Stimulated activated CD4-positive, alpha-beta T cell treated with anti-CD3 and anti-CD28 coated beads, Interleukin-2, amount 100 ng/mL, for 4 hours (primary cell): ENCODE measurements at places on chromosomes 1 and 21.

- no peak for DNase-seq
Observed at GRCh38 chr1:159949981-159950381, 4.1 kb downstream of the SLAMF9 start.

DNA sequence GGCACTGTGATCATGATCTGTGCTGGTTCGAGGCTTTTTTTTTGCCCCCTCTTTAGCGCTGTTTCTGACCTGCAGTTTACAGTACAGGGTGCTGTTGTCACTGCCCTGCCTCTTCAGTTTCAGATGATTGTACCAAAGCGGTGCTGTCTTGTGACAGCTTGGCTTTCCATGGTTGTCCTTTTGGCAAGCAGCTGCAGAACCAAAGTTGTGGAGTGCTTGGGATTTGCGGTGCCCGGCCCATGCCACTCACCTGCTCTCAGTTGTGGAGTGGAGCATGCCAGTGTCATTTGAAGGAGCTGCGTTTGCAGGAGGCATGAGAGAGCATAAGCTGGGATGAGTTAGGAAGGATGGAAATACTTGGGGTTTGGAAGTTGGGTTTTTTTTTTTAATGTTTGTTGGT, 48.4 kb downstream of the DOP1B start:
- no peak for DNase-seq

DNA sequence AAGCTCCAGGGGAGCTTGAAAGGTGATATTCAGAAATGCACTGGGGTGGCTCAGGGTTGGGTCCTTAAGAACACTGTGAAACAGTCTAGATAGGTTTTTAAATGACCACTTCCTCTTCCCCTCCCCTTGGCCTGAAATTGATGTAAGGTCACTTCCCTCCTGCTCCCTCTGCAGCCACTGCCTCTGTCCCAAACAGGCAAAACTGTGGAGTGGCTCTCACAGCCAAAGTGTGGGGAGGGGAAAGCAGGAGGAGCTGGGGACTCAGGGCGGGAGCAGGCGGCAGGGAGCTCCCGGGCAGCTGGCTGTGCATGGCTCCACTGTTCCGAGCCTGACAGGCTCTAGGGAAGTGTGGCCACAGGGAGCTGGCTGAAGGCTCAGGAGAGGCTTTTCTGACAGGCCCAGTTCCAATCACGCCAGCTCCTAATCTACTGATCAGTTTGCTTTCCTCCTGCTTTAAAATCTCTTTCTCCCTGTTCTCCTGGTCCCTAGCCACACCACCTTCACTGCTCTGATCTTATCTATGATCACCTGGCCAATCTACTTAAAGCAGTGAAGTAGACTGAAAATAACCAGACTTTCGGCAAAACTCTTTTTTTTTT, 5.1 kb upstream of the CSRP1 start:
- DNase-seq, result no peak

- DNase-seq, result peak; percentile 76
Observed at GRCh38 chr1:40818264-40818961, 34.8 kb downstream of the KCNQ4 start.

DNA sequence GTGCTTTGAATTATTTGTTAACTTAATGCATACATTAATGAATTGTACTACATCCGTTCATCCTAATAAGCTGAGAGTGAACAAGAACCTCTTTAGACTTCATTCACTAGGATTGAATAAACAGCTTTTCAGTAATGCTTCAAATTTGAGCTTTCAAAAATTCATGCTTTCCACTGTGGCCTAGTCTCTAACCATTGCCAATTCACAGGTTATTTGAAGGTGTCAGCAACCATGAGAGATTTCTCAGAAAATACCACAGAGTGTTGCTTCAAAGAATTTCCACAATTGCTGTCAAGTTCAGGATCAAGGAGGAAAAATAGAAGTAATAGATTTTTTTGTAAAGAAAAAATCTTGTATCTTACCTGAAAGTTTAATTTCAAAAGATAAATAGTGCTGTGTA, 72.7 kb downstream of the AK5 start:
- DNase-seq, result no peak

DNA sequence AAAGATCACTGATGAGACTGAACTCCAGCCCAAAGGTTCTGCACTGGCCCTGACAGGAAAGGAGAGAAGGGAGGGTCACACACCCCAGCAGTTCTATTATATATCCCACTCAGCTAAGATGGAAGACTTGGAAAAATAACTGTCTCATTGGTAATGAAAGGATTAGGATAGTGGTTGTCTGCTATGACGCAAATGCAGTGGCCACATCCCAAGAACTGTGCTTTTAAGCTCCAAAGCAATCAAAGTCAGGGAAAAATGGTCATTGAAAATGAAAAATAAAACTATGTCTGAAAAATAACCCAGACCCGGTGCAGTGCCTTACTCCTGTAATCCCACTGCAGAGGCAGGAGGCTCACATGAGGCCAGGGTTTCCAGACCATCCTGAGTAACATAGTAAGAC, 31.0 kb downstream of the PSMG1 start:
- no peak for DNase-seq

DNA sequence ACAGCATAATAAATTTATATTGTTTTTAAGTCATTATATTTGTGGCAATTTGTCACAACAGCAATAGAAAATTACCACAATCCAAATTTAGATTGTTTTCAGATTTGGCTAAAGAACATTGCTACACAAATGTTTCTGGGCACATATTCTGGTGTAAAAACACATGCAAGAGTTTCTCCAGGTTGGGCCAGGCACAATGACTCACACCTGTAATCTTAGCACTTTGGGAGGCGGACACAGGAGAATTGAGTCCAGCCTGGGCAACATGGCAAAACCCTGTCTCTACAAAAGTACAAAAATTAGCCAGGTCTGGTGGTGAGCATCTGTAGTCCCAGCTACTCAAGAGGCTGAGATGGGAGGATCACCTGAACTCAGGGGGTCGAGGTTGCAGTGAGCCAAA, 8.4 kb downstream of the ERO1B start:
- no peak for DNase-seq

GRCh38 chr1:180278596-180279395, 48.7 kb downstream of the LHX4 start:
- no peak for DNase-seq

DNA sequence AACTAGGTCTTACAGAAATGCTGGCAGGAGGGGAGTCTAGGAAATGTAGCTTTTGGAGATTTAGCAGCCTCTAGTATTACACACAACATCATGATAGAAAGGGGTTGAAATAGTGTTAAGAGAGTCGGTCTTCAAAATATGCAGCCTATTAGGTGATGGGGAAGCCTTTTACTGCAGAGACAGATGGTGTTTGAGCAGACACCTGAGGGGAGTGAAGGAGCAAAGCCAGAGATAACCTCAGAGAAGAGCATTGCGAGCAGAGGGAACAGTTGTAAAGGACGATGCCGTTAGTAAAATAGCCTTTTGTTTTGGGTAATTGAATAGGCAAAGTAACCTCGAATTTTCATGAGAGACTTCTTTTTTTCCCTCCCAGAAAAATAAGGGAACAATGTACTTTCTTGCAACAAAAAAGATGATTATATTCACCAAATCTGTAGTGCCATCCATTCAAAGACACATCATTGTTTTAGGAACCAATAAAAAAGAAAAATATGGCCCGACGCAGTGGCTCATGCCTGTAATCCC, 66.3 kb upstream of the KIF1B start:
- no peak for DNase-seq

DNA sequence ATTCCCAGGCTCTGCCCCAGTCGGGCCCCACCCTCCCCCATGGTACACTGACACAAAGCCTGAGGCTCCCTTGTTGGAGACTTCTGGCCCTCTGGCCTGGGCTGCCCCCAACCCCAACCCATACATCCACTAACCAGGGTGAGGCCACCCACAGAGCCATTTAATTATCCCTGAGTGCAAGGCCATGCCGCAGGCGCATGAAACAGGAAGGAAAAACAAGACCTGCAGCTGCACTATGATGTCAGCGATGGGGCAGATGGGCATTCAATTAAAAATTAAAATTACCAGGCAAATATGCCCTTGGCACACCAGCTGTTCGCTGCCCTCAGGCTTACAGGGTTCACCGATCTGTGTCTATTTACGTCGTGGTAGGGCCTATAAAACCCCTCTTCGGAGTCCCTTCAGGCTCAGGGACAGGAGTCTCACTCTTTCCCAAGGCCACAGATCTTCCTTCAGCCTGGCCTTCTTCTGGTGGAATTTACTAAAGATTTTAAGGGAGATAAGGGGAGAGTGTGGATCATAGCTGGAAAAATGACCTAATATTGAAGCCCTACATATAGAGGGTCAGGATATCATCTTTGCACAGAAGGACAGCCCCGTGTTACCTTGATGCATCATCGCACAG, 29.6 kb upstream of the RGS16 start:
- DNase-seq, result no peak

DNA sequence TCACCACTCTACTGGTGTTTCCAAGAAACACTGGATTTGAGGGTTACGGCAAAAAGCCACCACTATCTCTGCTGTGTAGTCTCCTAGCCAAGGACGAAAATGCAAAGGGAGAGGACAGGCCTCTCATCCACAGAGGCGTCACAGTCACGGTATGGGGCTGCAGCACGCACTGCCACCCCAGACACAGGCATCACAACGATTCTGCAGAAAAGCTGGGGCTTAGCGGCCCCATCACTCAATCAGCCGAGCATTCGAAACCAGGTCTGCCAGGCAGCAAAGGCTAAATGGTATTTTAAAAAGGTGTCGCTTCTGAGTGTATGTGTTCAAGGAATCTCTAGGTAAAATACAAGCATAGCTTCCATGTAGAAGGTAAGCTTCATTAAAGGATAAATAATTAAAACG, 1.4 kb downstream of the RIPK4 start:
- DNase-seq, result no peak

DNA sequence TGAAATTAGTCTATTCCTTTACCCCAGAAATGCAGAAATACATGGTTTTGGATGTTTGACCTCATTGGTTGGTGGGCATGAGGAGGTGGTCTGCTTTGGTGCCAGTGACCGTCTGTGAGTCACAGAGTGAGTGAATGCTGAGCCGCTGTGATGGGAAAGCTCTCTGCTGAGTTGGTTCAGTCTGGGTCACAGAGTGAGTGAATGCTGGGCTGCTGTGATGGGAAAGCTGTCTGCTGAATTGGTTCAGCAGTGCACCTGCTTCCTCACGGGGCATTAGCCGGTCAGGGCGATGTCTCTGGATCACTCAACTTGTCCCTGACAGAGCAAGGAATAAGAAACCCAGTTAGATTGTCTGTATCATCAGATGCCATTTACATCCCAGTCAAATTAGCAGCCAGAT, 40.8 kb downstream of the ADARB1 start:
- DNase-seq, result no peak

GRCh38 chr1:172002725-172003345, 161.5 kb downstream of the DNM3 start:
- DNase-seq, result peak; percentile 9

DNA sequence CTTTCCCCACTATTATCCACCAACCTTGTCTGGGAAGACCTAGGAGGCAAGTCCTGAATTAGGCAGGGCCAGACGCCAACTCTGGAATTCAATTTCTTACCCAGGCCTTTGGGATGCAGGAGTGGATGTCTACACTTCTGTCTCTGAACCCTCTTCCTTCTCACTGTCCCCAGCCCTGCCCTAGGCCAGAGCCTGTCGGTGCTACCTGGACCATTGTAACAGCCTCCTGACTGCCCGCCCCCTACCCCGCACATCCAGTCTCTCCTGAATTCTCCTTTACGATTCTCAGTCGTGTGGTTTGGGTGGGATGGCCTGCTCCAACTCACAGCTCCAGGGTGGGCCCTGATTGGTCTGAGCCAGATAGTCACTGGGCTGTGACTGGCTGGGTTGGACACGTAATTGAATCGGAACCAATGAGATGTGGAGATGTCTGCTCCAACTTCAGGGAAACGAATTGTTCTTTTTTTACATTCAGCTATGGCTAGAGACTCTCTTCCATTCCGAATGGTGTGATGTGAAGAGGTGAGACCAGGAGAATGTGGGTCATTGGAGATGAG, 304.6 kb downstream of the PTPRU start:
- no peak for DNase-seq

- no peak for DNase-seq
Observed at GRCh38 chr1:8463144-8463927, 145.4 kb downstream of the SLC45A1 start.

DNA sequence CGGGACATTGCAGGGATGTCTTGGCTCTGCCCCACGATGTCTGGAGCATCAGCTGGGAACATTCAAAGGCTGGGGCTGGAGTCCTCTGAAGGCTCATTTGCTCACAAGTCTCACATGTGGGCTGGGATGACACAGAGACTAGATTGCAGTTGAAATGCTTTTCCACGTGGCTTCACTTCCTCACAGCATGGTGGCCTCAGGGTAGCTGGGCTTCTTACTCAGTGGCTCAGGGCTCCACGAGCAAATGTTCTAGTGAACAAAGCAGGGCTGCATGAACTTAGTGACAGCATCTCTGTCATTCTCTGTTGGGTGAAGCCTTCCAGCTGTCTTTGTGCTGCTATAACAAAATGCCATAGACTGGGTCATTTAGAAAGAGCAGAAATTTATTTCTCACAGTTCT, 247.0 kb upstream of the POU3F1 start:
- no peak for DNase-seq

DNA sequence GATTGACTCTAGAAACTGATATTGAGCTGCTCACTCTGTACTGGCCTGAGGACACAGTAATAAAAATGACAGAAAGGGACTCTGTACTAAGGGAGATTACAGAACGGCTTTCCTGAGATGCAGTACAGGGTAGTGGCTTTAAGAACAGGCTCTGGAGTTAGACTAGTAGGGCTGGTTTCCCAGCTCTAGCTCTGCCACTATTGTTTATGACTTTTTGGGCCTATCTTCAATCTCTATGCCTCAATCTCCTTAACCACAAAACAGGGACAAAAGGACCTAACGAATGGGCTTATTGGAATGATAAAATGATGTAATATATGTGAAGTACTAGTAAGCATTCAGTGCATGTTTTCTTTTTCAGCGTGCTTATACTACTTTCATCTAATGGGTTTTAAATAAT, 1.4 kb downstream of the DEPDC1 start:
- no peak for DNase-seq

DNA sequence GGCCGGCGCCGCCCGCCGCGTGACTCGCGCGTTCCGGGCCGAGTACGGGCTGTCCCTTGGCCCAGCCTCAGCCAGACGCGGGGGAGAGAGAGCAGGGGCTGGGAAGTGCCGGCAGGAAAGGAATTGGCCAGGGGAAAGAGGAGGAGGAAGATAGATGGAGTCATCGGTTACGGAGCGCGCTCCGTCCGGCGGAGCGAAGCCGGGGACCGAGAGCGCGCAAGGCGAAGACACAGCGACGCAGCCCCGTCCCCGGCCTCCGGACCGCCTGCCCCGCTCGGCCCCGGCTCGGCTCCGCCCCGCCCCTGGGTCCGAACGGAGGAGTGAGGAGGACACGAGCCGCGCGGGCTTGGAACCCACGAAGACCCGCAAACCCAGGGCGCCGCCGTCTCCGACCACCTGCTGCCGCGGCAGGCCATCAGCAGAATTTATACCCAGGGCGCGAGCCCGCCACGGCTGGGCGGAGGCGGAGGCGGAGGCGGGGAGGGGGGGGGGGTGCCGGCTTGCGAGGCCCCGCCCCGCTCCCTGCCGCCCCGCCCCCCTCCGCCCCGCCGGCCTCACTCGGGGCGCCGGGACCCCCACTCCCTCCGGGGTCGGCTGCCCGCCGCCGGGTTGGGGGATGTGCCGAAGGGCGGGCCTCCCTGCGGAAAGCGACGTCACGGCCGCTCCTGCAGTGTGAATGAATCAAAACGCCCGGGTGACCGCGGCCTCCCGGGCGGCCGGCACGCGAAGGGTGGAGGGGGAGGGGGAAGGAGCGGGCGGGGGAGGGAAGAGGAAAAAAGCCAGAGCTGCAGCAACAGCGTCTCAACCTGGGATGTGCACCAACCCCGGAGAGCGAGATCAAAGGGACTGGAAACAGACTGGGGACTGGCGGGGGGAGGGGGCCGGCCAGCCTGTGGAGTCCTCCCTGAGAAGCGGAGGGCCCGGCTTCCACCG, at the start of gene LHX4:
TSS of gene LHX4 (plus strand) at position 782 of the 933 bp plus-strand sequence. CDS start 266 bp downstream, outside the sequence.
- no peak for DNase-seq

GRCh38 chr1:220891224-220892085, 12.2 kb downstream of the HLX start:
- no peak for DNase-seq
